ENCODE measurements at places on chromosomes 2 and 18.

- no peak for DNase-seq
These were observed 34.0 kb downstream of the TMEM185B start for GRCh38 chr2:120189189-120189588.

GRCh38 chr2:119207447-119207846 is 16.2 kb upstream of the STEAP3 start:
- no peak for DNase-seq

DNA sequence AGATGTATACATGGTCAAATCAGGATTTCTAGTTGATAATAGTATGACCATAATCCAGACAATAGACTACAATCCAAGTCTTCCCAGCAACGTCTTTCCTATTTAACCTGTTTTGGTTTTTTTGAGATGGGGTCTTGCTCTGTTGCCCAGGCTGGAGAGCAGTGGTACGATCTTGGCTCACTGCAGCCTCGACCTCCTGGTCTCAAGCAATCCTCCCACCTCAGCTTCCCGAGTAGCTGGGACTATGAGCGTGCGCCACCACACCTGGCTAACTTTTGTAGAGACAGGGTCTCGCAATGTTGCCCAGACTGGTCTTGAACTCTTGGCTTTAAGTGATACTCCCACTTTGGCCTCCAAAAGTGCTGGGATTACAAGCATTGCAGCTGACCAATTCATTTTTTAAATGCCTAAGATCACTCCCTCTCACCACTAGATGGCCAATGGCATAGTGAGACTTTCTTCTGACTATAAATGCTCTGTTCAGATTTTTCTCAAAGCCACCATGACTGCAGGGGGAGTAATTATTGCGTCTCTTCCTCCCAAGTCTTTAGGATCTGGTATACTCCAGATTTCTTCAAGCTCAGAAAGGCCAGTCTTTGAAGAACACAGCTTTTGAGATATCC is 47.6 kb downstream of the HNRNPLL start:
- no peak for DNase-seq

DNA sequence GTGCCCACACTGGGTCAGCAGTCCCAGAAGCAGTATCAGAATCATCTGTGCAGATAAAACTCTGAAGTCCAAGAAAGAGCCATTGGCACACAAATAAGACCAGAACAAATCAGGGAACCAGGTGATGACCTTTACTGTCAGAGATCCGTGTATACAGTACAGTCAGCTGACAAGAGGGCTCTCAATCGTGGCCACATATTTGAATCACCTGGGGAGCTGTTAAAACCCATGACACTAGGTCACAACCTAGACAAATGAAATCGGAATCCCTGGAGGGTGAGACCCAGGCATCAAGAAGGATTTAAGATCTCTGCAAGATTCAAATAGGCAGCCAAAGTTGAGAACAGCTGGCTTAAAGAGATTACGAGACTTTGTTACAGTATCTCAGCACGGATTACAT is 807.1 kb downstream of the RNF144A start:
- no peak for DNase-seq

DNA sequence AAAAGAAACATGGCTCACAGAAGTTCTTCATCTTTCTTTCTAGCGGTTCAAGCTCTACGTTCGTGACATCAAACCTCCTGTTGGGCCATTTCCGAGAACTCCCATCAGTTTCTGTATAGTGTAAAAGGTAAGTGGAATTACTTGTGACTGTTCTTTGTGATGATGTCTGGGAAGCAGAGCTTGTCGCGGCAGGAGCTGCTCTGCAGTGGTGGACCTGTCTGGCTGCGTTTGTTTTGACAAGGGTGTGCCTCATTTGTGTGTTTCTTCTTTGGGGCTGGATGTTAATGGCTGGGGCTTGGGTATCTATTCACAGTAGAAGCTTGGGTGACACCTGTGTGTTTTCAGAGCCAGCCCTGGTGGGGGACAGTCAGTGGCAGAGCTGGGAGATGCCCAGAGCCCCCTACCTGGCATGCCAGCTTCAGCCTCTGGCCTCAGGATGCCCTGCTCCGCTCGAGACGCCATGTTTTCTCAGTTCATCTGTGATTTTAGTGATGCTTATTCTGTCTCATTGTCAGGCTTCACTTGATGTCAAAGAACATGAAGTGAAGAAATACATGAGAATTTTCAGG is 59.6 kb downstream of the LDLRAD4 start:
- no peak for DNase-seq

- DNase-seq = no peak
These were observed 87.9 kb upstream of the ETAA1 start for GRCh38 chr2:67309281-67309680.

GRCh38 chr2:232296776-232297525 is 81.6 kb upstream of the ALPP start:
- DNase-seq = no peak

GRCh38 chr2:6410313-6410712 is 455.4 kb downstream of the CMPK2 start:
- no peak for DNase-seq
